ENCODE measurements at places on chromosomes 3 and 15. TPM values are rescaled to one million over a fixed set of nuclear protein-coding genes. Genes with fewer than 3 reads are reported as not detected.
A peak's percentile ranks its signal among the peaks of the same experiment; 100 is the strongest.

Gene PAQR9
- not detected for total RNA-seq

DNA sequence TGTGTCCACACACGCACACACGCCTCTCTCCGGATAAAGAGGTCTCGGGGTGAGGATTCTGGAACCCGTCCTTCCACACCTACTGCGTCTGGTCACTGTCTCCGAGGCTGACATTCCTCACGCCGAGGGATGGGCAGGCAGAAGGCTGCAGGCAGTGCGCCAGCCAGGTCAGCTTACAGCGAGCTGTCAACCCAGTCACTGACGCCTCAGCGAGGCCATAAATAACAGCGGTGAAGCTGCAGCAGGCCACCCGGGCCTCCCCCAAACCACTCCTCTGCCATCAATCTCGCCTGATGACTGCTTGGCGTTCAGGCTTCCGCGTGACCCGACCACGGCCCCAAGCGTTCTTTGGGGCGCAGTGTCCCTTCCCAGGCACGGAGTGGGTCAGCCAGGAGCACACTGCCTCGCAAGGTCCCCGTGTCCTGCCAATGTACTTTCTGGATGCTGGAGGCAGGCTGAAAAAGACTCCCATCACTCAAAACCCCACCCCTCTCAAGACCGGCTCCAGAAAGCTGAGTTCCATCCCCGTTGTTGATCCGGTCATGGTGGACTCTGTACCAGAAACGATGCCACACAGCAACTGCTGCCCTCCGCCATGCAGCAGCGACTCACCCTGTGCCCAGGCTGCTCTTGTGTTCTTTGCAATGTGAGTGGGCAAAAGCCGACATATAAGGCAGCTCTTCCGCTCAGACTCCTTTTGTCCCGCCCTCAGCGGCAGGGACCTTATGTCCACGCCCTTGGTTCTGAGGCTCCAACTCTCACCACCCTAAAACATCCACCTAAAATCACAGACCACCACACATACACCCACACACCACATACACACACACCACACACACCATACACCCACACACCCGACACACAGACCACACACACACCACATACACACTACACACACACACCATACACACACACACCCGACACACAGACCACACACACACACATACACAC, 27.1 kb downstream of the CPN2 start:
- no peaks in the 10 kb centered on the region for H3K27me3 ChIP-seq
- no peaks in the 10 kb centered on the region for H3K36me3 ChIP-seq
- H3K27ac ChIP-seq = no peak overlapping the region
- peak; percentile 78 for DNase-seq
- H3K4me3 ChIP-seq = no peak overlapping the region

- no peak overlapping the region for H3K27ac ChIP-seq
- no peaks in the 10 kb centered on the region for H3K27me3 ChIP-seq
- no peaks in the 10 kb centered on the region for H3K4me1 ChIP-seq
- H3K36me3 ChIP-seq = no peaks in the 10 kb centered on the region
- DNase-seq = no peak
- no peak overlapping the region for H3K4me3 ChIP-seq
These were observed 634.0 kb upstream of the BCHE start for GRCh38 chr3:166471074-166471767.

DNA sequence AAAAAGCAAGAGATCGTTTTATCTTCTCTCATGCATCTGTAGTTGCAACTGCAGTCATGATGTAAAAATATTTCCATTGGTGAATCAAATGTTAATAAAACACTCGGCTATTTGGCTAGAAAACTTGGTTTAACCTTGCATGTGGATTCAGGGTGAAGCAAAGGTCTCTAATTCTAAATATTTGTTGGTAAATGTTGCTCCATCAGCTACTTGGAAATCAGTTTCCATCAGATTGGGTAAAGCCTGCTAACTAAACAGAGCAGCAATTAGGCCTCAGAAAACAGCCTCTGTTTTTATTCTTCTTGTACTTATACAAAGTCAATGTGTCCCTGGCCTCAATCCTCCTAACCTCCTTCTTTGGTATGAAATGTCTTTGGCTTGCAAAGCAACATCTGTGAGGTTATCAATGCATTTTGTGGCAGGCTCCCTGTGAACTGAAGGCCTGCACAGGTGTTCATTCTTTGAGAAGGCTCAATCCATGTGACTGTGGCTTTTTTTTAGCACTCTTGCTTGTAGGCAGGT, 312.3 kb downstream of the WDR72 start:
- no peaks in the 10 kb centered on the region for H3K27me3 ChIP-seq
- no peak overlapping the region for H3K4me3 ChIP-seq
- H3K36me3 ChIP-seq = no peaks in the 10 kb centered on the region
- no peak for DNase-seq
- no peak overlapping the region for H3K27ac ChIP-seq

Gene CPA3
- 63.2 TPM for total RNA-seq

- no peak for DNase-seq
- H3K27me3 ChIP-seq = no peaks in the 10 kb centered on the region
- H3K36me3 ChIP-seq = no peaks in the 10 kb centered on the region
- no peak overlapping the region for H3K27ac ChIP-seq
- H3K4me3 ChIP-seq = no peak overlapping the region
These were observed 45.6 kb upstream of the IREB2 start for GRCh38 chr15:78392430-78392829.

DNA sequence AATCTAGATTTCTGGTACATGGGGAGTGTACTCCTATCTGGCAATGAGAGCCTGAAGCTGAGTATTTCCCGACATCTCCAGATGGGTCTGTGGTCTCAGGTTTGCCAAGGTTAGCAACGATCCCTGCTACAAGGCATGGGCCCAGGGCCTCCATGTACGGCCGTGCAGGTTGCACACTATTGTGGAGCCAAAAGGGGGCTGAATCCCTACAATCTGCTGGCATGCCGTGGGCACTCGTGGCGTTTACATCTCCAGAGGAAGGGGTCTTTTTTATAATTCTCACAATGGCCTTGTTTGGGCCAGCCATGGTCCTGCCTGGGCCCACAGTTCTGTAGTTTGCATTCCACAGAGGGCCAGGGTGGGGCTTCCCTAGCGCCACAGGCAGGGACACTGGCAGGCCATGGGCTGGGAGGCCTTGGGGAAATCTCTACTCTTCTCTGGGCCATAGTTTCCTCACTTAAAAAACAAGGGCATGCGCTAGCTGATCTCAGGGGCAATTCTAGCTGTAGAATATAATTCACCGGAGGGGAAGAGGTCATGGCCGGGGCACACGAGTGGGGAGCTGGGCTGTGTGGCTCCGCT, 68.9 kb upstream of the TLE3 start:
- no peak overlapping the region for H3K27ac ChIP-seq
- no peaks in the 10 kb centered on the region for H3K27me3 ChIP-seq
- H3K4me3 ChIP-seq = no peak overlapping the region

- peak within 1 kb of the TSS; percentile 85 for H3K27ac ChIP-seq
- peak within 1 kb of the TSS; percentile 52 for H3K4me3 ChIP-seq
- DNase-seq = peak; percentile 90
- H3K36me3 ChIP-seq = no peaks in the 10 kb centered on the region
- no peaks in the 10 kb centered on the region for H3K27me3 ChIP-seq
- peaks cover 16% of the 10 kb centered on the region for H3K4me1 ChIP-seq
These were observed at the start of gene C2CD4B for GRCh38 chr15:62165104-62165792. TSS of gene C2CD4B (minus strand) at chr15:62165285. CDS start at chr15:62164984, 301 bp downstream.

DNA sequence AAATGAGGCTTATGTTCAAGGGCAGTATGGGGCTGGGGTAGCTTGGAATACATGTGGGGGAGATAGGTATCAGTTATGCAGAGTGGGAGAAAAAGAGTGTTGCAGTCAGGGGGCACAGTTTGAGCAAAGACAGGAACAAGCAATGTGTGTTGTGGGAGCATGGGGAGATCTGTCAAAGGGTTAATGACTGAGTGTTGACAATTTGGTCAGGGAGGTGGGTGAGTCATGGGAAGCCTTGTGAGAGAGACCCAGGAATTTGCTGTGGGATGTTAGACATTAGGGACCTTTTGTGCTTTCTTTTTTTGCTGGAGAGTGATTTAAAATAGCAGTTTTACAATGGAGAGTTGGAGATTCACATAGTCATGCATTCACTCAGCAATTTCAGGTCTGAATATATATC, 221.6 kb upstream of the NR2E3 start:
- no peak overlapping the region for H3K27ac ChIP-seq
- DNase-seq = no peak
- no peaks in the 10 kb centered on the region for H3K4me1 ChIP-seq
- H3K36me3 ChIP-seq = no peaks in the 10 kb centered on the region
- no peak overlapping the region for H3K4me3 ChIP-seq

DNA sequence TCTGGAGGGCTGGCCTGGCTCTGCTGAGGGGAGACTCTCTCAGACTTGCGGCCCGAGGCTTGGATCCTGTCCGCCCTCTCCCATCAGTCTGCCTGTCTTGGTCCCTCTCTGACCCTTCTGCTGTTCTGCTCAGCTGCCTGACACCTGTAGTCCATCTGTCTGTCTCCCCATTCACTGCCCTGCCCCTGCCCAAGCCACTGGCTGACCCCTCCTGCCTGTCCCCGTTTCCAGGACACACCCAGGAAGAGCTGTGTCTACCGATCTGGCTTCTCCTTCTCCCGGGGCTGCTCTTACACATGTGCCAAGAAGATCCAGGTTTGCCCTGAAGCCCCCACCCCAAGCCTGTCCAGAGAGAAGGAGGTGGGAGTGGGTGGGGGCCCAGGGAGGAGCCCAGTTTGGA, 18.5 kb downstream of the NT5DC2 start:
- H3K4me3 ChIP-seq = no peak overlapping the region
- H3K36me3 ChIP-seq = peaks cover 6% of the 10 kb centered on the region
- no peak overlapping the region for H3K27ac ChIP-seq
- H3K27me3 ChIP-seq = no peaks in the 10 kb centered on the region
- DNase-seq = no peak
- no peaks in the 10 kb centered on the region for H3K4me1 ChIP-seq

GRCh38 chr3:43581343-43581742, 40.5 kb downstream of the ANO10 start:
- peaks cover 3% of the 10 kb centered on the region for H3K36me3 ChIP-seq
- no peak overlapping the region for H3K4me3 ChIP-seq
- DNase-seq = no peak
- no peaks in the 10 kb centered on the region for H3K4me1 ChIP-seq
- no peak overlapping the region for H3K27ac ChIP-seq

GRCh38 chr15:66661432-66662096, 40.5 kb upstream of the SMAD6 start:
- H3K4me3 ChIP-seq = no peak overlapping the region
- H3K4me1 ChIP-seq = peaks cover 31% of the 10 kb centered on the region
- no peaks in the 10 kb centered on the region for H3K27me3 ChIP-seq
- peak; percentile 61 for DNase-seq

Gene LINGO1
- 0.84 TPM for total RNA-seq

DNA sequence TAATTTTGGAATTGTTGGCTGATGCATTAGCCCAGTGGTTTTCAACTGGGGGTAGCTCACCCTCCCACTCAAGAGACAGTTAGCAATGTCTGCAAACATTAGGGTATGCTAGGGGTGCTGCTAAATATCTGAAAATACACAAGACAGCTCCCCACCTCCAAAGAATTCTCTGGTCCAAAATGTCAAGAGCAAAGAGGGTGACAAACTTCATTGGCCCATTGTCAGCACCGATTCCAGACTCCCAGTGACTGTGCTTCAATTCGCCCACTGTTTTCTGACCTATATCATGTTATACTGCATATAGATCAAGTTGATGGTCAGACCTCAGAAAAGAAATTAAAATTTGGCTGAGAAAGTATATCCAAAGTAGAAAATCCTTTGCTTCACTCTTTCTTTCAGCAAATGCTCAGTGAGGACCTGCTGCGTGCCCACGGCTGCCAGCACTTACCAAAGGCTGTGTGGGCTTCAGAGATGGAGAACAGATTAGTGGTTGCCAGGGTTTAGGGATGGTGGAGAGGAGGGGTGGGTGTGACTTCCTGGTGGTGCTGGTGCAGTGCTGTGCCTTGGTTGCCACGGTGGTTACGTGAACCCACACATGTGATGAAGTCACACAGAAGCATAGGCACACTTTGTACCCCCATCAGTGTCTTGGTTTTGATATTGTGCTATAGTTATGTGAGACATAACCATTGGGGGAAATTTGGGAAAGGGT, 204.0 kb downstream of the PLCL2 start:
- H3K27ac ChIP-seq = no peak overlapping the region
- peak; percentile 49 for DNase-seq
- H3K4me1 ChIP-seq = no peaks in the 10 kb centered on the region
- no peaks in the 10 kb centered on the region for H3K36me3 ChIP-seq
- no peaks in the 10 kb centered on the region for H3K27me3 ChIP-seq
- H3K4me3 ChIP-seq = no peak overlapping the region

All from upper lobe of left lung (tissue), 6 donors.